ENCODE measurements at places on chromosomes 4 and X. TPM values are rescaled to one million over a fixed set of nuclear protein-coding genes. Genes with fewer than 3 reads are reported as not detected.

The TRO gene
- total RNA-seq, result 131 TPM

The SNX25 gene
- total RNA-seq, result 31.3 TPM

DNA sequence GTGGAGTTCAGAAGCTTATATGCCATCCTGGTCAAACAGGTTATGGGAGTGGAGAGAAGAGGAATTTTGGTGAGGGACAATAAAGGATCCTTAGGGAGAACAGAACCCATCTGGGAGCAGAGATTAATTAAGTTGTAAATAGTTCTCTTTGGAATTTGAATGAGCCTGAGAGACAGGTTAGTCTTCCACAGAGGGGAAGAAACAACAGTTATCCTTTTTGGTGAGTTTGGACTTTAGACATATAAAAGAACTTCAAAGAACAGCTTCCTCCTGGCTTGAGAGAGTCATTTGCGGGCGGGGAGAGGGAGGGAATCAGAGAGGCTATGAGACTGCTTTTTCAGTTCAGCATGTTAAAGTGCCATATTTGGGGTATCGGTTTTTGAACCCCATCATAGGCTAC, 793.3 kb upstream of the MAGEB2 start:
- no peak for DNase-seq
- no peak overlapping the region for H3K4me3 ChIP-seq
- H3K4me1 ChIP-seq, result no peaks in the 10 kb centered on the region
- H3K27ac ChIP-seq, result no peak overlapping the region

The MAGEA9B gene
- total RNA-seq, result not detected

DNA sequence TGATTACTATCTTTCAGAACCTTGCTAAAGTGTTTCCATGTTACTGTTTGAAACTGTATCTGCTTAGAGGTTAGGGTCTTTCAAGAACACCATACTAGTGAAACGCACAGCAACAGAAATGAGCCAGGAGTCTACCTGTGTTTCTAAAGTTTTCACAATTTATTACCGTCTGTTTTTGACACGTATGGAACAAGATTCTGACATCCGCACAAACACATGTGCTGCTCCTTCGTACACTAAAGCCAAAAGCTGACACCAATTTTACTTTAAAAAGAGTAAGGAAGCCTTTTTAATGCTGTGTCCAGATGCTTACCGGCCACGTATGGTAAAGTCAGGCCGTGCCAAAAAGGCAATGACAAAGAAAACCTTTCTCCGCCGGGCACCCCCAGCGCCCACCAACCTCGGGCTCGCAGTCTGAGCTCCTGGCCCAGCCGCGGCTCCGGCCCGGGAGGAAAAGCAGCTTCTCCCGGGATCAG, 532 bp downstream of the RPS4X start:
- peaks cover 20% of the 10 kb centered on the region for H3K36me3 ChIP-seq
- no peak for DNase-seq
- peak overlapping the region; percentile 78 for H3K27ac ChIP-seq
- H3K27me3 ChIP-seq, result no peaks in the 10 kb centered on the region
- peak overlapping the region; percentile 82 for H3K4me3 ChIP-seq

DNA sequence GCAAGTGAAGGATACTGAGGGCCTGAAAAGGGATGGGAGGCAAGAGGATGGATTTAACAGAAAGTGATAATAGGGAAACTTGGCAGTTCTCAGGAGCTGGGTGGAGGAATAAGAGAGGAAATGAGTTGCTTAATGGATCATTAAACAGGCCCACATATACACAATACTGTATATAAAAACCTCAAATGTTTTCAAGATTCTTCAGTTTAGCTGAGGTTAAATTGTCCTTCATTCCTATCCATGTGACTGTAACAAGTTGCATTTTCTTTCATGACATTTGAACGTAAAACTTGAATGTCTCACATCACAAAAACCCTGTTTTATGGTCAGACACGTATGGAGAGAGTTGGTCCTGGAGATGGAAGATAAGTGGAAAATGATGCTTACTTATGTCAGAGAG, 76.5 kb upstream of the PLAC8 start:
- H3K4me1 ChIP-seq, result no peaks in the 10 kb centered on the region
- no peaks in the 10 kb centered on the region for H3K27me3 ChIP-seq
- no peak overlapping the region for H3K4me3 ChIP-seq
- no peak overlapping the region for H3K27ac ChIP-seq
- no peaks in the 10 kb centered on the region for H3K36me3 ChIP-seq
- no peak for DNase-seq

- H3K36me3 ChIP-seq, result no peaks in the 10 kb centered on the region
- no peaks in the 10 kb centered on the region for H3K27me3 ChIP-seq
These were observed 109.7 kb downstream of the NKX6-1 start for GRCh38 chr4:84389406-84389805.

The P2RY8 gene
- total RNA-seq, result 4.2 TPM

GRCh38 chr4:10582059-10582686, 102.4 kb downstream of the CLNK start:
- H3K27me3 ChIP-seq, result no peaks in the 10 kb centered on the region
- H3K4me3 ChIP-seq, result no peak overlapping the region
- H3K27ac ChIP-seq, result no peak overlapping the region
- H3K4me1 ChIP-seq, result no peaks in the 10 kb centered on the region
- H3K36me3 ChIP-seq, result no peaks in the 10 kb centered on the region

DNA sequence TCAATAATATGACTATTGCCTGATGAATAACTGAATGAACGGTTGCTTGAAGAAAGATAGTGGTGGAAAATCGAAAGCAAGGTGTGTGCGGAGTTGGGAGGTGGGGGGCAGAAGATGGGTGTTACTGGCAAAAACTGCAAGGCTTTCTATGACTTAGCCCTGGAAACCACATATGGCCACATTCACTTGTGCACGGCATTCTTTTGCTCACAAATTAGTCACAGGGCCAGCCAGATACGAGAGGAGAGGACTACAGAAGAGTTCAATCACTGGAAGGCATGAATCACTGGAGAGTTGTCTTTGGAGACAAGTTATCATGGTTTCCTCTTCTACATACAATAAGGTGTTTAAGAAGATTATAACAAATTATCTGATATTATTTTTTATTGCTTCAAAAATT, 626.5 kb upstream of the CPEB2 start:
- H3K4me3 ChIP-seq, result no peak overlapping the region
- no peak overlapping the region for H3K27ac ChIP-seq
- no peaks in the 10 kb centered on the region for H3K4me1 ChIP-seq
- H3K27me3 ChIP-seq, result no peaks in the 10 kb centered on the region
- H3K36me3 ChIP-seq, result no peaks in the 10 kb centered on the region
- DNase-seq, result no peak

The SOWAHB gene
- total RNA-seq, result 0.27 TPM

The PRICKLE3 gene
- total RNA-seq, result 21.4 TPM

The CT55 gene
- not detected for total RNA-seq

The TCEAL9 gene
- 70.4 TPM for total RNA-seq
